ENCODE measurements at places on chromosomes 12 and 14.

GRCh38 chr14:82731526-82731925 is 1197.9 kb upstream of the SEL1L start:
- no peak for DNase-seq

- no peak for DNase-seq
Measured at GRCh38 chr14:24408764-24409163, 10.0 kb downstream of the NYNRIN start.

- DNase-seq = no peak
Measured at GRCh38 chr12:91053951-91054715, 3.7 kb downstream of the KERA start.

DNA sequence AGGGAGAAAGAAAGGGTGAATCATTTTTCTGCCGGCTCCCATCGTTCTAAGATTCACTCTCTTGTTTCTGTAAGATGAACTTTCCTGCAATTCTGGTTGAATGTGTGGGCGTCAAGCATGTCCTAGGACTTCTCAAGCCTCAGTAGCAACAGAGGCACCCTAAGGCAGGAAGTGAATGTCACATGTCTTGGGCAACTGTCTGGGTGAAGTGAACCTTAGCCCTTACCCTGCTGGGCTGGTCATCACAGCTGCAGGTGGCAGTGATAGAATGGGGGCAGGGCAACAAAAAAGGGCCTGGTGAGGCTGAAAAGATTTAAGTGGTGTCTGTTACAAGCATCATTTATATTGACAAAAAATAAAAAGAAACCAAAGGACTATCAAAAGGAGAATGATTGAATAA is 45.9 kb upstream of the CAND1 start:
- no peak for DNase-seq

DNA sequence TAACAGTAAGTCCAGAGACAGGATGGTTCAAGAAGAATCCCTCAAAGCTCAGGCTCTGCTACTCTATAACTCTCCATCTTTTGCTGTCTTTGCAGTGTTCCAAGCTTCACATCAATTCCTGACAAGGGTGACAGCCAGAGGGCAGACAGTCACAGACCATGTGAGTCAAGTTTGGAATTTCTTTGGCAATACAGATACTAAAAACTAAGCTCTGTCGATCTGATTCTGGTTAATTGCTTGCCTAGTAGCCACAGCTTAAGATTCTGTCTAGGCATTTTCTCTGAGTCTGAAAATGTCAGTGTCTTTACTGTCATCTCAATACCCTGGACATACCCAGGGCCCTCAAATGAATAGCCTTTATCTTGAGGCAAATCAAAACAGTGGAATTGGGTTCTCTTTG is 153.7 kb downstream of the CEP128 start:
- DNase-seq = no peak

DNA sequence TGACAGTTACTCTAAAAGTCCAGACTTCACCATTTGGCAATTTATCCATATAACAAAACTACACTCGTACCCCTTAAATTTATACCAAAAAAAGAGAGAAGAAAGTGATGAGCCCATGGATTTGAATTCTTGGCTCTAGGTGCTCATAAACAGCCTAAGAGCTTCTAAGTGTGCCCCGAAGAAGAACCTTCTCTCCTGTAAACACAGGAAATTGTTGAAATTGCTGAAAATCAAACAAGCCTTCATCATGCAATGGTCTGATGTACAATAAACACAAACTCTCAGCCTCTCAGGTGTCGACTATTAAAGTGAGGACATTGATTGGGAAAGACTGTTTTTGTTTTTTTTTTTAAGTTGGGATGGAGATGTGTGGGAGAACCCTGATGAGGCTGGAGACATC is 21.8 kb downstream of the PDE6H start:
- DNase-seq = no peak

- no peak for DNase-seq
Measured at GRCh38 chr12:17278946-17279345, 673.0 kb upstream of the LMO3 start.

- no peak for DNase-seq
Measured at GRCh38 chr12:113900716-113901115, 65.4 kb downstream of the RBM19 start.

DNA sequence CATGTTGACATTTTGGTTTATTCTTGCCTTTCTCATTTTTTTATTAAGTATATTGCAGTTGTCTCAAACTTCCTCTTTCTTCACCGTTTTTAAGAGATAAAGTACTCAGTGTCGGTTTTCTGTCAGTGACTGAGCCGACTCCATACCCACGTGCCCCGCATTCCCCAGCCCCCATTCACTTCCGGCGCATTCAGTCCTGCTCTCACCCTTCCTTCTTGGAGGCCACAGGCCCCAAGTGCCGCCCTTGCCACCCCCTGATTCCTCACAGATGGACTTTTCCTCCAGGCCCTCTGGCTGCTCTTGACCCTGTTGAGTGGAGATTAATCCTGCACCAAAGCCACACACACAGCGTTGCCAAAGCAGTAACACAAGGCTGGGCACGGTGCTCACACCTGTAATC is 19.1 kb upstream of the DNAH10 start:
- no peak for DNase-seq

DNA sequence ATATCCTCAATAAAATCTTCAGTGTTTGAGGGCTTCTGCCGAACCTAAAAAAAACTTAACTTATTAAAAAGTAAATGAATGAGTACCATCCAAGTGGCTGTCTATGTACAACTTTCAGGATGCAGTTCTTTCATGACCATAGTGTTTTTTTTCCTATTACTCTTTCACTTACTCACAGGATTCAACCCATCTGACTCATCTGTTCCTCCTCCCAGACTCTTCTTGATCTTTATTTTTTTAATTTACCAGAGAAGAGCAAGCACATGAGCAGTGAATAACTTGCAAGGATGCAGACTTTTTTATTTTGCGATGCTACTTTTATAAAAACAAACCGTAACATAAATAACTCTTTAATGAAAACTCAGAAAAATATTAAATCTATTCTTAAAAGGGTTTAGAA is 24.5 kb downstream of the RECQL start:
- no peak for DNase-seq

DNA sequence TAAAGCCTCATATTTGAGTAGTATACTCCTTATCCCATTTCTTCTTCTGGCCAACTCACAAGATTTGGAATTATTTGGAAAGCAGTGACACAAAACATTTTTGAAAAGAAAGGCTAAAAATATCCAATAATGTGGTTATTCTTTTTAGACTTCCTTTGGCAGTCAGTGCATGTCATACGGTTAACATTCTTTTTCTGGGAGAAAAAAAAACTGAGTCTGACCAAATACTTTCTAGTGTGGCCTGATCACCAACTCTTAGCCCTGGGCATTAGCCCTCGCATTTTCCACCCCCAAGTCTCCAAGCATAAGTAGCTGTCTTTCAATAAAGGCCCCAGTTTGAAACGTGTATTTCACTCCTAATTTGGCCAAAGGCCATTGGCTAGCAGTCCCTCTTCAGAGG is 5.9 kb downstream of the RASSF3 start:
- DNase-seq = no peak

DNA sequence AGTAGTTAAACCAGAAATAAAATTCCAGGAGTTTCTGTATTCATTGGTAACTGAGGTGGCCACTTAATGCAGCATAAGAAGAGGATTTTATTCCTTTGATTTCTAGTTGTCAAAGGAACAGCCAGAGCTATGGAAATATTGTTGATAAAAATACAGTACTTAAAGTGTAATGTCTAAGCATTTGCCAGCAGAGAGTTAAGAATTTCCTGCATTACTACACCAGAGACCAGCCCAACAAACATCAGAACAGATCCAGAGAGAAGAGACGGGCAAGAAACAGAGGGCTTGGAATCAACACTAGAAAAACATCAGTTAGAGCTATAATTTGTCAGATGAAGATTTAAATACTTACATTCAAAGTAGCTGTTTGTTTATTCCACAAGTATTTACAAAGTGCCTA is 77.9 kb downstream of the ST8SIA1 start:
- no peak for DNase-seq

DNA sequence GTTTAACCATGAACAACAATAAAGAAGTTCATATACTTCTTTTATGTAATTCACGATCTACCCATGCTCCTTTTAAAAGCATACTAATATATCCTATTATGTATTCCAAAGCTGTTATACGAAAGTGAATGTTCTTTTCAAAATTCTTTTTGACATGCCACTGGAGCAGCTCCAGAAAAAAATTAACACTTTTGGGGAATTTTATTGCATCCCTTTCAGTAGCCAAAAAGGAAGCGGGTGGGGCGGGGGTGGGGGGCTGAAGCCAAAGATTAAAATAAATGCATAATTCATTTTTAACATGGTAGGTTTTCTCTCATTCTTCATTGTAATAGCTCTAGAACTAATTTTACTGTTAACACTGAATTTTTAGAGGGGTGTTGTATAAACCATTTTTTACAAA is 123.0 kb downstream of the ANKS1B start:
- no peak for DNase-seq

GRCh38 chr12:26014085-26014484 is 55.6 kb downstream of the RASSF8 start:
- no peak for DNase-seq

GRCh38 chr12:54829511-54829910 is 24.8 kb upstream of the MUCL1 start:
- no peak for DNase-seq

GRCh38 chr12:63897931-63898330 is 53.4 kb downstream of the SRGAP1 start:
- no peak for DNase-seq

- DNase-seq = no peak
Measured at GRCh38 chr14:30118992-30119640, 191.5 kb upstream of the PRKD1 start.

- DNase-seq = no peak
Measured at GRCh38 chr14:46325157-46325556, 326.4 kb downstream of the RPL10L start.

- no peak for DNase-seq
Measured at GRCh38 chr14:52329678-52330369, 15.7 kb downstream of the PTGER2 start.

DNA sequence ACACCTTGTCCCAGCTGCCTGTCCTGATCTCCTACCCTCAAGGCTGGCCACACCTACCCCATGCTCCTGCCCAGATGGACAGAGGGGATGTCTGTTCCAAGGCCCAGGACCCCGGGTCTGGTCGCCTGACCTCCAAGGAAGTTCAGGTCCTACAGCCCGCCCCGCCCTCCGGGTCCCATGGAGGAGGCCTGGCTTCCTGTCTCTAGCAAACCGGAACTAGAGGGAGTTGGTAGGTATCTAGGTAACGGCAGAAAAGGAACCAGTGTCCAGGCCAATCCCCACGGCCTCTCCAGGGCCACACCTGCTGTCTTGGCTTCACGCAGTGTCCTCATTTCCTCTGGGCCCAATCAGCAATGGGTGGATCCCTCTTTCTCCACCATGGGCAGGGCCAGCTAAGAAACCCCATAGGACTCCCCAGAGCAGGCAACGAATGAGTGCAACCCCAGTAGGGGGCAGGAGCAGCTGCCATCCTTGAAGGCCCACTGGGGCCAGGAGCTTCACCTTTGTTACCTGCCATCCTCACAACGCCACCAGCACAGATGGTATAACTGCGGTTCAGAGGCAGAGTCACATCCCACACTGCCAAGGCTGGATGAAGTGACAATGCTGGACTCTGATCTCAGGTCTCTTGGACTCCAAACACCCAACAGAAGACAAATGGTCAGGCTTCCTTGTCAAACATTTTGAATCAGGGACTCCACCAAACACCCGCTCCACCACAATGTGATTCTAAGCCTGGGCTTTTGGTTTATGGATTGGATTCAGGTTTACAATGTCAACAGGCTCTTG is 25.1 kb upstream of the RPLP0 start:
- DNase-seq = no peak

GRCh38 chr14:32508281-32508680 is 179.2 kb downstream of the AKAP6 start:
- DNase-seq = no peak

- DNase-seq = no peak
Measured at GRCh38 chr12:7139200-7139599, 9.0 kb downstream of the CLSTN3 start.

DNA sequence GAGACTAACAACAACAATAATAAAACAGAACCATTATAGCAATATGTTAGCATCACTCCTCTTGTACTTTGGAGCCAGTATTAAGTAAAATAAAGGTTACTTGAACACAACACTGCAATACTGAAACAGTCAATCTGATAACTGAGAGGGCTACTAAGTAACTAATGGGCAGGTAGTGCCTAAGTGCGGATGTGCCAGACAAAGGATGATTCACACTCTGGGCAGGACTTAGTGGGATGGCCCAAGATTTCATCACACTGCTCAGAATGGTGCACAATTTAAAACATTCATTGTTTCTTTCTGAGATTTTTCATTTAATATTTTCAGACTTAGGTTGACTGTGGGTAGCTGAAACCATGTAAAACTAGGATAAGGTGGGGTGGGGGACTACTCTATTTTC is 131.9 kb upstream of the CAND1 start:
- no peak for DNase-seq

- no peak for DNase-seq
Measured at GRCh38 chr14:75525969-75526368, 3.7 kb downstream of the BATF start.

DNA sequence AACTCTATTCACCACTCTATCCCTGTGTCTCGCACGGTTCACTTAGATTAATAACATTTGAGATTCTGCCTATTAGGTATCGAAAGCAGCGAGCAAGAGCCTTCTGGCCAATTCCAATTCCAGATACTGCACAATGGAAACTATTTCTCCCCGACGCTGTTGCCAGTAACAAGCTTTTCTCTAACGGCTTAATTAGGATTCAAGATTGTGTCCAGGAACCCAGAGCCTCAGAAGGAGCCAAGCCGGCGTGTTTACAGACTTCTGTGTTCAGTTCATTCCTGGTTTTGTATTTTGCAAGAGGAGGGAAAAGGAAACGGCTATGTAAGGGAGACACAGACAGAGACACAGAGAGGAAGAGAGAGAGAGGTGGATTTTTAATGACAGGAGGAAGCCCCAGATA is 185.6 kb downstream of the DICER1 start:
- DNase-seq = no peak

GRCh38 chr12:105445249-105445648 is 114.8 kb downstream of the C12orf75 start:
- DNase-seq = no peak

GRCh38 chr12:90280033-90280432 is 571.4 kb upstream of the ATP2B1 start:
- no peak for DNase-seq

DNA sequence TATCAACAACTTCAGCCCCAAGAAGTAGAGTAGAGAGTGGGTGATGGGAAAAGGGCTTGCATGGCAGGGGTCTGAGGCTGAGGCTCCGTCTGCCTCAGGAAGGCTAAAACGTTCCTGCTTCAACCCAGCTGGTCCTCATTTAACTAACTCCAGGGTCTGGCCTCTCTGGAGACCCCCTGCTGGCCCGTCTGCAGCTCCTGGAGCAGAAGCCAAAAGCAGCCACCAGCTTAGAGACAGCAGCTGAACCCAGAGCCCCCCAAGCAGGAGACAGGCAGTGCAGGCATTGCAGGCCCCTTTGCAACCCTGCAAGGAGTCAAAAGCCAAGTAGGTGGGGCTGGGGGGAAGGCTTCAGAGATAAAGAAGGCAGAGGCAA is 25.1 kb upstream of the LTBP2 start:
- no peak for DNase-seq

- no peak for DNase-seq
Measured at GRCh38 chr12:127342861-127343260, 924.1 kb upstream of the TMEM132C start.

GRCh38 chr14:39266525-39266870 is 32.8 kb downstream of the MIA2 start:
- no peak for DNase-seq

GRCh38 chr14:26293909-26294308 is 303.9 kb downstream of the NOVA1 start:
- no peak for DNase-seq
